ENCODE measurements at places on chromosomes 3 and 15.

- H3K27me3 ChIP-seq, result no peaks in the 10 kb centered on the region
- H3K4me1 ChIP-seq, result peaks cover 7% of the 10 kb centered on the region
- peak; percentile 92 for DNase-seq
- no peak overlapping the region for H3K4me3 ChIP-seq
- no peak overlapping the region for H3K27ac ChIP-seq
- H3K36me3 ChIP-seq, result no peaks in the 10 kb centered on the region
Measured at GRCh38 chr3:152556731-152557254, 278.1 kb upstream of the P2RY1 start.

- no peak overlapping the region for H3K4me3 ChIP-seq
- peak; percentile 77 for DNase-seq
- H3K4me1 ChIP-seq, result no peaks in the 10 kb centered on the region
- H3K27me3 ChIP-seq, result no peaks in the 10 kb centered on the region
- H3K27ac ChIP-seq, result no peak overlapping the region
- H3K36me3 ChIP-seq, result no peaks in the 10 kb centered on the region
Measured at GRCh38 chr3:98602078-98602678, 8.8 kb upstream of the CPOX start.

DNA sequence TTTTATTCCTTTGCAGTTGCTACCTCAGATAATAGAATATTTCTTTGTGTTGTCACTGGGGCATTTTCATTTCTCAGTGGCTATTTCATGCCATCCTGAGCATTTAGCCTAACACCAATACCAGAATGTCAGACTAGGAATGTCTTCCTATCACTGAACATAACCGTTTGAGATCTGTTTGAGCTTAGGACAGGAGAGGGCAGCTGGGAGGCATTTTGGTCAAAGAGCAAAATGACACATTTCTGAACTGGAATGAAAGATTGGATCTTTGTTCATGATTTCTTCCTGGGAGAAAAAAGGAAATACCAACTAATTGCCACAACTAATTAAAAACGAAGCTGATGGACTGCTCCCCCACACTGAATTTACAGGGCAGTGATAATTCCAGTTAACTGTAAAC, 921.3 kb upstream of the NR2F2 start:
- no peaks in the 10 kb centered on the region for H3K4me1 ChIP-seq
- no peaks in the 10 kb centered on the region for H3K36me3 ChIP-seq
- H3K4me3 ChIP-seq, result no peak overlapping the region
- H3K27me3 ChIP-seq, result no peaks in the 10 kb centered on the region

DNA sequence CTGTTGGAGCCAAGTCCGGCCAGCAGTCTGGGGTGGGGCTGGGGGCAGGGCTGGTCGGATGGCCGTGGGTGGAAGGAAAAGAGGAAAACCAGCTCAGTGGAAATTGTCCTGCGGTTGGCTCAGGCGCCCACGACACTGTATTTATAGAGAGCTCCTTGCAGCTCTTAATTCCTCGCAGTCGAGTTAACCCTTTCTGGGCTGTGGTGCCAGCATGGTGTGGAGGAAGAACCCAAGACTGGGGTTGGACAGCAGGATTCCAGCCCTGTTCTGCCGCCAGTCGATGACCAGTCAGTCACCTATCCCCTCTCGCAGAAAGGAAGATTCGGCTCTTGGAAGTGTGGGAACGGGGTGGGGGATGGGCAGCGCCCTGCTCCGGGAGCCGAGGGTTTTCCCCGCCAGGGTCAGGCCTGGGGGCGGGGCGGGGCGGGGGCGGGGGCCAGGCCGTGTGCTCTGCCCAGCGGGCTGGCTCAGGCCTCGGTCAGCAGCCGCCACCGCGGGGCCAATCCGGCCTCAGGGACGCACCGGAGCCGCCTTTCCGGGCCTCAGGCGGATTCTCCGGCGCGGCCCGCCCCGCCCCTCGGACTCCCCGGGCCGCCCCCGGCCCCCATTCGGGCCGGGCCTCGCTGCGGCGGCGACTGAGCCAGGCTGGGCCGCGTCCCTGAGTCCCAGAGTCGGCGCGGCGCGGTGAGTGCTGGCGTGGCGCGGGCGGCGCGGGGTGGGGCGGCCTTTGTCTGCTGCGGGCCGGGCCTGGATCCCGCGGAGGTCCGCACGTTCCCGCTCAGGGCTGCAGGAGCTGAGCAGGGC, at the start of gene CD276:
TSS of gene CD276 (plus strand) at position 607 of the 804 bp plus-strand sequence. CDS start 15,257 bp downstream, outside the sequence.
- H3K4me1 ChIP-seq, result peaks cover 53% of the 10 kb centered on the region
- peak; percentile 97 for DNase-seq
- peak within 1 kb of the TSS; percentile 89 for H3K4me3 ChIP-seq
- peak within 1 kb of the TSS; percentile 86 for H3K27ac ChIP-seq

GRCh38 chr3:27458929-27459328, 25.3 kb downstream of the SLC4A7 start:
- H3K27me3 ChIP-seq, result no peaks in the 10 kb centered on the region
- DNase-seq, result no peak

- H3K4me1 ChIP-seq, result peaks cover 8% of the 10 kb centered on the region
- H3K27me3 ChIP-seq, result no peaks in the 10 kb centered on the region
- H3K36me3 ChIP-seq, result peaks cover under 1% of the 10 kb centered on the region
Measured at GRCh38 chr3:48552111-48552951, 4.3 kb downstream of the PFKFB4 start.

GRCh38 chr15:26392956-26393355, 379.9 kb downstream of the GABRB3 start:
- no peaks in the 10 kb centered on the region for H3K36me3 ChIP-seq
- H3K4me3 ChIP-seq, result no peak overlapping the region
- DNase-seq, result no peak

DNA sequence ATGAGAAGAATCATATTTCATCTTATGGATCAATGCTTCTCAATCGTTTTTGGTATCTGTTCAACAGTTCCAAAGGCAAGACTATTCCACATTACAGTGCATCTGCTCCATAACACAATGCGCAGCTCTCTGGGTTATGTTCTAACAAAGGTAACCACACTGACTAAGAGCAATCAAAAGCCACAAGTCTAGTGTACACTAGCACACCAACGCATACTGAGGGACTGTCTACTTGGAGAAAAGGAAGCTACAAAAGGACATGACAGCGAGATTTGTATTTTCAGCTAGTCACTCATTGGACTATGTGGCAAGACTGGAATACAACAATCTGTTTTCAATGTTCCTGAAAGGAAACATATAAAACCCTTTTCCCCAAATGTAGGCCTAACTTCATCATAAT, 35.8 kb downstream of the SETD2 start:
- H3K27me3 ChIP-seq, result no peaks in the 10 kb centered on the region
- H3K36me3 ChIP-seq, result peaks cover 12% of the 10 kb centered on the region
- DNase-seq, result no peak
- H3K4me1 ChIP-seq, result no peaks in the 10 kb centered on the region
- H3K4me3 ChIP-seq, result no peak overlapping the region
- no peak overlapping the region for H3K27ac ChIP-seq

DNA sequence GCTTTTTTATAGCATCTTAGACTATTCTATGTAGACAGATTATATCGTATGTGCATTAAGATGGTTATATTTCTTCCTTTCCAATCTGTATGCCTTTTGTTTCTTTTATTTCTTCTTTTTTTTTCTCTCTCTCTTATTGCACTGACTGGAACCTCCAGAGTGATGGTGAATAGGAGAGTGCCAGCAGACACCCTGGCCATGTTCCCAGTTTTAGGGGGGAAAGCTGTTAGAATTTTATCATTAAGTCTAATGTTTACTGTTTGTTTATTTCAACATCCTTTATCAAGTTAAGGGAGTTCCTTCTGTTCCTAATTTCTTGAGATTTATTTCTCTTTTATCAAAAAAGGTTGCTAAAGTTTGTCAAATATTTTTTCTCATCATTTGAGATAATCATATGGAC, 116.6 kb upstream of the LRTM1 start:
- no peaks in the 10 kb centered on the region for H3K27me3 ChIP-seq
- no peak overlapping the region for H3K4me3 ChIP-seq
- no peaks in the 10 kb centered on the region for H3K4me1 ChIP-seq

- H3K4me3 ChIP-seq, result no peak overlapping the region
- DNase-seq, result no peak
- H3K27me3 ChIP-seq, result no peaks in the 10 kb centered on the region
- no peaks in the 10 kb centered on the region for H3K4me1 ChIP-seq
Measured at GRCh38 chr3:10389995-10390394, 69.1 kb upstream of the SEC13 start.

GRCh38 chr3:145079436-145079835, 1081.5 kb downstream of the PLOD2 start:
- no peak overlapping the region for H3K4me3 ChIP-seq
- no peaks in the 10 kb centered on the region for H3K4me1 ChIP-seq
- no peaks in the 10 kb centered on the region for H3K36me3 ChIP-seq
- no peak overlapping the region for H3K27ac ChIP-seq
- H3K27me3 ChIP-seq, result no peaks in the 10 kb centered on the region
- DNase-seq, result no peak

GRCh38 chr15:26015516-26016075, 152.5 kb upstream of the ATP10A start:
- H3K4me3 ChIP-seq, result no peak overlapping the region
- H3K27me3 ChIP-seq, result no peaks in the 10 kb centered on the region
- no peaks in the 10 kb centered on the region for H3K4me1 ChIP-seq
- no peaks in the 10 kb centered on the region for H3K36me3 ChIP-seq

GRCh38 chr15:45132844-45133560, 3.2 kb downstream of the DUOX1 start:
- H3K27me3 ChIP-seq, result peaks cover 85% of the 10 kb centered on the region

DNA sequence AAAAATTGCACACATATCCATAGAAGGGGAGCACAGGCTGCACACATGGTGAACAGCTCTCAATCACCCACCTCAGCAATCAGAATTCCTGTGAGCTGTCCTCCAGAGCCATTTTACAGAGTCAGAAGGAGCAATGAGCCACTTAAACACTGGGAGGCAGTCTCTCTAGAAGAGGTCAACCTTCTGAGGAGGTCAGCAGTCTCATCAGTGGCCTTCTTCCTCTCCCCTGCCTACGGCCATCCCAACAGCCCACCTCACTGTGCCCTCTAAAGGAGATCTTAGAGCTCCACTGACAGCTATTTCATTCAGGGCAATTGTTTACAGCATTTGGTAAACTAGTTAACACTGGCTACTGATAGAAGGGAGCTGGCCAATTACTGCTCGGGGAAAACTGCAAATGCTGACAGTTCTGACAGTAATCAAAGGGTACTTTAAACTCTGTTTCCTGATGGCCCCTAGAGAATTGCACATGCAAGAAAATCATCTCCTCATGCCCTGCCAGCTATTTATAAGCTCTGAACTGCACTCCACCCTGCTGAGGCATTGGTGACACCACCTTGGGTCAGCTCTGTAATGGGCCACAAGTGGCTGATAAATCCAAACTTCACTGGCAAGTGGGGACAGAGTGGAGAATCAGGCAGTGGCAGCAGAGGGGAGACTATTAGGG, 42.1 kb upstream of the TSPAN3 start:
- H3K27me3 ChIP-seq, result no peaks in the 10 kb centered on the region
- no peak overlapping the region for H3K27ac ChIP-seq
- peaks cover 30% of the 10 kb centered on the region for H3K36me3 ChIP-seq
- no peak overlapping the region for H3K4me3 ChIP-seq
- DNase-seq, result no peak

DNA sequence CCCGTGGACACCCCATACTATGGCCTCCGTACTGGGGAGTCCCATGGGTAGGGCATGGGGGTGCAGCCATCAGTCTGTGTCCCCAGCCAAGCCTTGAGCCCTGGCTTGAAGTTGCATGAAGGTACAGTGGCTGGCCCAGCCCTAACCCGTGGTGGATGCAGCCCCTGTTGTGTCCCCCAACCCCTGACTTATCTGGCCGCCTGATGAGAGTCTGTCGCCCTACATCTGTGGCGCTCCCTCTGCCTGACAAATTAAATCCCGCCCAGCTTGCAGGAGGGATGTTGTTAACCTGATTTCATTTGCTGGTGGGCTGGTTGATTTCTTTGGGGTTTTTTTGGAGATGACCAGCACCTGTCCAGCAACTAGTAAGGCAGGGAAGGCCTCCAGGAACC, 186.1 kb downstream of the APBA2 start:
- no peak overlapping the region for H3K4me3 ChIP-seq
- no peak for DNase-seq
- no peaks in the 10 kb centered on the region for H3K4me1 ChIP-seq
- H3K27me3 ChIP-seq, result no peaks in the 10 kb centered on the region
- no peak overlapping the region for H3K27ac ChIP-seq

DNA sequence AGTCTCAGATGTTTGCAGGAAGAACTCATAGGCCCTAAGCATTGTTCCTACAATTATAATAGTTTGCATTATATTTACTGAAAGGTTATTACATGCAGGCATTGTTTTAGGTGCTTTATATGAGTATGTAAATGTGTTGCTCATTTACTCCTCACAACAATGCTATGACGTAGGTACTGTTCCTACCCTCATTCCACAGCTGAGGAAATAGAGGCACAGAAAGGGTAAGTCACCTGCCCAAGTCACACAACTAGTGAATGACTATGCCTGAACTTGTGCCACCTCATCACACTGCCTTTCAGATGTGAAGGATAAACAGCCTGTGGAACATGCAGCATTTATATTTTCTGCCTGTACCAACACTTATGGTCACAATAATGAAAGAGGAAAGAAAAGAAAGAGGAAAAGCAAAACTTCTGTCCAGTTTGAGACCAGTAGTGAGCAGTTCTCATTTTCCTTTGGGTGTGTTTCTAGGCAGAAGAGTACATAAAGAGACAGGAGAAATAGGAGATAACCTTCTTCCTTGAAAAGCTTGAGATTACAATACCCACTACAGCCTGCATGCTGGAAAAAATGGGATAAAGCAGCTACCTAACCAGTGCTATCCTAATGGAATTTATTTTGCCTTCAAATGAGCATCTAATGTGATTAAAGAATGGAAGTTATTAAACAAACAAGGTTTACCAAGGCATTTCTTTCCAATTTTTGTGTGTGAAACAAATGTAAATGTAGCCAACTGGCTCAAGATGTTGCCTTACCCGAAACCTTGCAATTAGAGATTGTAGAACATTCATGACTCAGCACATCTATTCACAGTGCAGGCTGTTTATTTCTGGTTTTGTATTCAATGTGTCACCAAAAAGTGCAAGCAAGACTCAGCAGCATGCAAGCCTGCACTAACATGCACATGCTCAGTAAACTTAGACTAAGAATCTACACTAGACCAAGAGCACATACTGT, 20.5 kb upstream of the ENTPD3 start:
- H3K27me3 ChIP-seq, result no peaks in the 10 kb centered on the region
- no peak overlapping the region for H3K27ac ChIP-seq
- no peaks in the 10 kb centered on the region for H3K4me1 ChIP-seq
- DNase-seq, result no peak
- H3K4me3 ChIP-seq, result no peak overlapping the region

DNA sequence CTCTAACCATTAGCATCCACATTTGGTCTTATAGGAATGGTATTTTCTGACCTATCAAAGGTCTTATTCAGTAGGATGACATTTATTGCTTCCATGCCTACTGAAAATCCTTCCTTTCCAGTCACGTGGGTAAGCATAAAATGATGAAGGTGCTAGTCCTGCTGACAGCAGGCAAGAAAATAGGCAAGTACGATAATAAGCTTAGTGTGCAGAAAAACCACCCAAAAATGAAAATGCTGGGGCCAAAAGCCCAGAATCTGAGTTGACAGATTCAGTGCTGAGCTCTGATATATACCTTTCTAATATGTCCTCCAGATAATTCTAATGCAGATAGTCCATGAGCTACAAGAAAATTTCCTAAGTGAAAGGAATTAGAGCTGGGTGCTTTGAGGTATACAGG, 194.8 kb downstream of the WDR72 start:
- no peak overlapping the region for H3K27ac ChIP-seq
- H3K4me1 ChIP-seq, result no peaks in the 10 kb centered on the region
- DNase-seq, result no peak

- no peak for DNase-seq
- H3K4me3 ChIP-seq, result no peak overlapping the region
- peaks cover 4% of the 10 kb centered on the region for H3K27me3 ChIP-seq
- H3K4me1 ChIP-seq, result peaks cover 19% of the 10 kb centered on the region
Measured at GRCh38 chr3:129389572-129389937, 38.9 kb downstream of the EFCAB12 start.
